ENCODE measurements at places on chromosomes 5 and 9. TPM values are rescaled to one million over a fixed set of nuclear protein-coding genes. Genes with fewer than 3 reads are reported as not detected.

Gene ERBIN
- total RNA-seq: 40.2 TPM

DNA sequence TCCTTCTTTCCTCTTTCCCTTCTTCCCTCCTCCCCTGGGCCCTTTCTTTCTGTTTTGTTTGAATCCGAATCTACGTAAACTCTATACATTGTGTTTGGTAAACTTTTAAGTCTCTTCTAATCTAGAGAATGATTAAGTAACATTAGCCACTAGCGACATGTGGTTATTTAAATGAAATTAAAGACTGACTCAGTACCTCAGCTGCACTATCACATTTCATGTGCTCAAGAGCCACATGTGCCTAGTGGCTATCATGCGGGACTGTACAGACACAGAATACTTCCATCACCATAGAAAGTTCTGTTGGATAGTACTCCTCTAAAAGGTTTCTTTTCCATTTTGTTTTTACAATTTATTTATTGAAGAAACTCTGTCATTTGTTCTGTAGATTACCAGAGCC is 29.0 kb downstream of the DCTN4 start:
- no peak for DNase-seq

DNA sequence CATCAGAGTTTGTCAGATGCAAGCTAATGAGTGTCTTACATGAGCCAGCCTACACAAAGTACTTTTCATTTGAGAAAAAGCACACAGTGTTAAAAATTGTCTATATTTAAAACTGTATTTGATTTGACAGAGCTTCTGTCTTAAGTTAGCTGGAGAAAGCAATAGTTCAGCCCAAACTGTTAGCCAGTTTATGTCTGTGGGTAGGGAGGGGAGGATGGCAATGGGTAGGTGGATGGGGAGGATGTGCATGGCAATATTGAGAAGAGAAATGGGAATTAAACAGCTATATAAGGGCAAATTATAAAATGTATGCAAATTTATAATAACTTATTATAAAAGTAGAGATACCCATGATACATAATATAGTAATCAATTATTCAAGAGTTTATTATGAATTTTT is 31.3 kb downstream of the CDH9 start:
- no peak for DNase-seq

Gene FBXL17
- total RNA-seq: 32.9 TPM

- no peak for DNase-seq
Observed at GRCh38 chr5:60754495-60754894, 54.5 kb upstream of the DEPDC1B start.

DNA sequence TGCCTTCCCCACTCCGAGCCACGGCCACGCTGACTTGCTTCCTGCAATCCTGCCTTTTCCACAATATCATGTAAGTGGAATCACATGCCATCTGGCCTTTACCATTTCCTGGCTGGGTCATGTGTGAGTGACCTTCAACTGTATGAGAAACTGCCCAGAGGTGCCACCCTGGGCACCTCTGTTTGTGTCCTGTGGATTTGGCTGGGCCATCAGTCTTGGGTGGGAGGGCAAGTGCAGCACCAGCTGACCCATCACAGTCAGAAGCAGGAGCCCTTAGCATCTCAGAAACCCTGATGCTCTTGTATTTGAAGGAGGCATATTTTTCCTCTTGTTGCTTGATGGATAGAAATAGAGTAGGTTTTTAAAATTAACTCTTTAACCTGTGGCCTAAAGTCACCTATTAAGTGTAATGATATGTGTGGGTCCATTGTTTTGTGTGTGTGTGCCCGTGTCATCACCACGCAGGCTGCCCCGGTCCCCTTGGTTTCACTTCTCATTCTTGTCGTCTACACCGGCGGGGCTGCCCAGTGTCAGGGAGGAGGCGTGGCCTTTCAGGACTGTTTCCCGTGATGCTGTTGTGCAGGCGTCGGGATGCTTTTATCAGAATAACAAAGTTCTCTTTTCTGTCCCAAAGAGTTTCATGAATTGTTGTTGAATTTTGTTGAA is 52.1 kb upstream of the CACNA1B start:
- no peak for DNase-seq

Gene HMCN2
- total RNA-seq: 4.6 TPM

- DNase-seq: no peak
Observed at GRCh38 chr5:97297063-97297703, 114.1 kb upstream of the RIOK2 start.

Gene CNTRL
- total RNA-seq: 4.8 TPM

GRCh38 chr9:250039-250438 is 35.4 kb downstream of the DOCK8 start:
- DNase-seq: no peak

Gene SLC36A3
- not detected for total RNA-seq

DNA sequence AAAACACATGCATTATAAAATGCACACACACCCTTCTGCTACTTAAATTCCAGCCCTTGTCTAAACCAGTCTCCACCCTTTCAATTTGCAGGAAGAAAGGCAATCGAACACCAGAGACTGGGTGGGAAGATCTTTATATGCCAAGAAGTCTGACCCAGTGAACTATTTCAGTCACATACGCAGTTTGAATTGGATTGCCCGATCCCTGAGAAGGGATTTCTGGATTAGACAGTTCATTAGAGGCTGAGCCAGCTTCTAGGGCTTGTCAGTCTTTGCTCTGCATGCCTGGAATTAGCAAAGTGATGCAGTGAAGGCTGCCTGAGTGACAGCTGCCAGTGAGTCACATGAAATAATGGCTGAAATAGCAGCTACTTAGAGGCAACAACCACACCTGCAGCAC is 159.9 kb downstream of the PPP2R2B start:
- no peak for DNase-seq

DNA sequence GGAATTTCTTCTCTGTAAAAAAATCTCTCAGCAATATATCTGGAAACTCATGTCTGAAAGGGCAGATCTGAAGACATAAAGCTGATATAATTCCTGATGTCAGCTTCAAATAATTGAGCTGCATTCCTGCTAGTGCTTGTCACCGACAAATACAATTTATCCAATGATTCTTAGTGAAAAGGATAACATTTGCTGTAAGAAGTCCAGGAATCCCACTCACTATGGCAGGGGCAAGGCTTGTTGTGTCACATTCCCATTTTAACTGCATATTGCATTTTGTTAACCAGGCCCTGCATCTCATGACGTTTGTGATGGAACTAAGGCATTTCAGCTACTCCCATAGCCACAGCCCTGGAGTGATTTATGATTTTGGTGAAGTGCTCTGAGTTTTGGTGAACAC is 160.1 kb upstream of the DAB2 start:
- DNase-seq: no peak

Gene BTNL9
- 34.1 TPM for total RNA-seq

Gene ISL1
- not detected for total RNA-seq

DNA sequence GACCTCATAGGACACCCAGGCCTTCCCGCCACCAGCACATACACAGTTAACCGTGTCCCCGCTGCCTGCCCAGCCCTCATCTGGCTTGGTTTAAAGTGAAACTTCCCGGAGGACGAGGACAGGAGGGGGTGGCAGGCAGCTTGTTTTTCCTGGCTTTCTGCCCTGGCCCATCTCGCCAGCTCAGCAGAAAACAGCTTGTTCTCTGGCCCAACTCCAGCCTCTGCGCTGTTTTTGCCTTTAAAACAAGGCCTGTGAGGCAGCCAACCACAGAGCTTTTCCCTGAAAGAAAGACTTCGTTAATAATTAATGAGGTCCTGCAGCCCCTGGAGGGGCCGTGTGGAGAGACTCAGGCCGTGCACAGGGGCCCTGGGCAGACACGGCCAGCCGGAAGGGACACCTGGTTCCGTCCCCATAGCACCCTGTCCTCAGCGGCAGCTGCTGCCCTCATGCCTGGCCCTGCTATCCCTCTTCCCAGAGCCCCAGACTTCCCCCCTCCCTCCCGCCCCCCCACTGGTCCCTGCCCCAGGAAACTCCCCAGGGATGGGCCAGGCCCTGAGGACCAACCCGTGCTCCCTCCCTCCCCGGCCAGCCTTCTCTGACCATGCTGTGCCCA is 108.7 kb downstream of the RXRA start:
- DNase-seq: peak; percentile 97
